ENCODE measurements at places on chromosomes 16 and 17.

DNA sequence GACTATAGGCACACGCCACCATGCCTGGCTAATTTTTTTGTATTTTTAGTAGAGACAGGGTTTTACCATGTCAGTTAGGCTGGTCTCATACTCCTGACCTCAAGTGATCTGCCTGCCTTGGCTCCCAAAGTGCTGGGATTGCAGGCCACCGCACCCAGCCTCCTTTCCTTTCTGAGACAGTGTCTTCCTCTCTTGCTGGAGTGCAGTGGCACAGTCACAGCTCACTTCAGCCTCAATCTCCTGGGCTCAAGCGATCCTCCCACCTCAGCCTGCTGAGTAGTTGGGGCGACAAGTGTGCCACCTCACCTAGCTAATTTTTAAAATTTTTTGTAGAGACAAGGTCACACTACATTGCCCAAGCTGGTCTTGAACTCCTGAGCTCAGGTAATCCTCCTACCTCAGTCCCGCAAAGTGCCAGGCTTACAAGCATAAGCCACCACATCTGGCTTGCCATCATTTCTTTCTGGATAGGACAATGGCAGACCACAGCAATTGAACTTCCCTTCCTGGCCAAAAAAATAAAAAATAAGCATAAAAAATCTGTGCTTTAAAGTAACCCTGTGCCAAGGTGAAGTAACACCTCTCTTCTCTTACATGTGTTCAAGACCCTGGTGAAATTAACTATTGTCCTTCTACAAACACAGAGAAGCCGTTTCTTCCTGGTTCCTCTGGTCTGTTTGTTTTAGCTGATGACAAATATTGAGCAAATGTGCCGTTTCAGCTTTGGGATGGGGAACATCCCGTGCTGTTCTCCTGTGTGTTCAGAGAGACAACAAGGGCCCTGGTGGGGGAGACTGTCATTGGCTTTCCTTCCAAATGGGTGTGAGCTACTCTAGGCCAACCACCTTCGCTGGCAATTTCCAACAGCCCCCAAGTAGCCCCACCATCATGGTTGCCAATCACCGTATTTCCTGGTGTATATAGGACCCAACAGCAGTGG, 60.2 kb downstream of the EMP2 start:
- DNase-seq = no peak

DNA sequence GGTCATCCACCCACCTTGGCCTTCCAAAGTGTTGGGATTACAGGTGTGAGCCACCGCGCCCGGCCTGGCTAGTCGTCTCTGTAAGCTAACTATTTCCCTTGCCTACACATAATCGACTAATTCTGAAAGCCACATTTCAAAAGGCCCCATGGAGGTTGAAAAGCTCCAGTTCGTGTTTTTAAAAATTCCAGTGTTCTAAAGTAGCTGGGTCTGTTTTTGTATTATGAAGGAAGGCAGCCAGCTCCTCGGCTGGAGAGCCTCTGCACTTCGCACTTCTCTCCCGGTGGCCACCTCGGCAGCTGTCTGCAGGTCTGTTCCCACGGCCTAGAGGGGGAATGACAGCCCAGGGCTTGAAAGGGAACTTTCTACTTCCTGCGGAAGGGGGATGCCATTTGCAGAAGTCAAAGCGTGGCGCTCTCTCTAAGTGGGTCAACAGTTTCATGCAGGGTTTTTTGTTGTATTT, 16.9 kb downstream of the HASPIN start:
- DNase-seq = no peak

GRCh38 chr16:72291531-72291981, 119.6 kb upstream of the PMFBP1 start:
- no peak for DNase-seq

DNA sequence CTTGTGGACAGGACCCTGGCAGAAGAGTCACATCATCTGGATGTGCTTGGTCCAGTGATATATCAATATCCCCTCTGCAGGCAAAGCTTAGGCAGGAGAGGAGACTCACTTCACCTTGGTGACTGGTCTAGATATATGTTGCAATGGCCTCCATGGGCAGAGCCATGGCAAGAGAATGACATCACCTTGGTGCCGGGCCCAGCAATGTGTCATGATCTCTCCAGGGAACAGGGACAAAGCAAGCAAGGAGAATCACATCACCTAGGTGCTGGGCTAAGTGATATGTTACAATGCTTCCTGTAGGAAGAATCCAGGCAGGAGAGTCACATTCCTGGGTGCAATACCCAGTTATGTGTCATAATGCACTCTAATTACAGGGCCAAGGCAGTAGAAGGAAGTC, 2106.2 kb downstream of the TP53TG3F start:
- no peak for DNase-seq

GRCh38 chr17:9241371-9241712, 220.0 kb downstream of the NTN1 start:
- DNase-seq = no peak

GRCh38 chr17:82103553-82104451, 5.8 kb upstream of the FASN start:
- DNase-seq = no peak

DNA sequence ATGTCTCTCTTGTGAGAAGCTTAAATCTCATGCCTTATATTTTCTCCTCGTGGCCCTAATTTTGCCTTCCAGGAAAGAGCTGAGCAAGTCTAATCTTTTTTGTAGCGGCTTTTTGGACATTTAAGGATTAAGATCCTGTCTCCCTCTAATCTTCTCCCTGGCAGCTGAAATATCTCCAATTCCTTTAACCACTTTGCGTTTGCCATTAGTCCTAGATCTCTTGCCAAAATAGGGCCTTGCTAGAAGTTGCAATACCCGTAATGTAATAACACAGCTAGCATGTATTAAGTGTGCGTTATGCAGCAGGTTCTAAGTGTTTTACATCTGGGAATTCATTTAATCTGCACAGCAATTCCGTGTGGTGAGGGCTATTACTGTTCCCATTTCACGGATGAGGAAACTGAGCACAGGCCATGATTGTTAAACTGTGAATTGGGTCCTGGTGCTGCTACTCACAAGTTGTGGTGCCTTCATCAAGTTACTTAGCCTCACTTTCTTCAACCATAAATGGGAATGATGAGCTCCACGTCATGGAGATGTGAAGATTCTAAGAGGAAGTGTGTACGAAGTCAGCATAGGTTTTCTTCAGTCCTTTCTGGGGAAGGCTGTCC, 198.9 kb upstream of the ASIC2 start:
- no peak for DNase-seq

DNA sequence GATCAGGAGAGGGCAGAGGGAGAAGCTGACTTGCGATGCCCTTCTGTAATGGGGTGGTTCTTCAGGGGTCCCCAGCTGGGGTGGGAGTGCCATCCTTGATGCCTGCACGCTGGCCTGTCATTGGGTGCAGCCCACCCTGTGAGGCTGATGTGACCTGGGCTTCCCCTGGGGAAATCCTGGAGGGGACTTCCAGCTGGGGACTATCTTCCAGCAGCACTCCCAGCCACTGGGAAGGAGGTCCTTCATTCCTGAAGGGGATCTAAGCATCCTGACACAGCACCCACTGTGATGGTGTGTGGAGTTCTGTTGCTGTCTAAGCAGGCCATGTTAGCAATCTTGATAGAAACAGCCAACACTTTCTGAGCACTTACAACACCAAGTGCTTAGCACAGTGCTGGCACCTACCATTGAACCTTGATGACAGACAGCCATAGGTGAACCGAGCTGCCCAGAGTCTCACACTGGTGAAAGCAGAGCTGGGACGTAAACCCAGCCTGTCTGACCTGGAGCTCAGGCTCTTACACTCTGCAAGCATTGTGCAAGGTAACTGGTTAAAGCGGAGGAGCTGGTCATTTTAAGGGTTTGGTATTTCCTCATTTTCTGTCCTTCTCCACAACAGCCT, 211.3 kb downstream of the CCDC182 start:
- no peak for DNase-seq

GRCh38 chr17:83056583-83057396, 22.6 kb upstream of the METRNL start:
- no peak for DNase-seq

DNA sequence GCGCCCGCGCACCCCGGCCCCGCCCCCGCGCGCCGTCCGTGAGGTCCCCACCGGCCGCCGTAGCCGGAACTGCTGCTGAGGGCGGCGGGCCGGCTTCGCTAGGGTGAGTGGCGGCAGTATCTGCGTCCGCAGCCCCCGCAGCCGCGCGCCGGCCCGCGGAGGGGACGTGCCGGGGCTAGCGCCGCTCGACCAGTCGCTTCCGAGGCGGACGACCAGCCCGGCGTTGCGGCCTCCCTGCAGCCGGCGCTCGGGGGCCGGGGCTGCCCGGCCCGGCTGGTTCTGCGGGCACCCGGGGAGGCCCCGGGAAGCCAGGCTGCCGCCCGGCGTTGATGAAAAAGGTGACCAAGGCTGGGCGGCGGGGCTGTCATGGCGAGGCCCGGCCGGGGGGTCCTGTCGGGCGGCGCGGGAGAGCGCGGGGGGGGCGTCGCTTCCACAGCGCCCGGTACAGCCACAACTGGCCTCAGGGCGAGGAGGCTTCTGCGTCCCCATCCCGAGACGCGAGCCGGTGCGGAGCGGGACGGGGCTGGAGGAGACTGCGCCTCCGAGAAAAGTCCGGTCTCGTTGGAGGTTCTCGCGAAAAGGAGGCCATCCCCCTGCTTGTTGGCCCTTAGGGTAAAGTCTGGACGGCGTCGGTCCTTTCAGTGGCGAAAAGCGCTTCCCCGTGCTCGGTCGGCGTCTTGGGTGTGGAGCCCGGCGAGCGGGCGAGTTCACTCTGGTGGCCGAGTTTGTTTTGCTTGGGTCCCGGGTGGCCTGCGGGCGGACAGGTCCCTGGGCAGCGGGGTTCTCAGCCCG, at the start of gene CRAMP1:
Gene CRAMP1, plus strand, starts transcription at position 41 of the 792 bp plus-strand sequence. CDS start 2,280 bp downstream, outside the sequence.
- DNase-seq = peak; percentile 23

DNA sequence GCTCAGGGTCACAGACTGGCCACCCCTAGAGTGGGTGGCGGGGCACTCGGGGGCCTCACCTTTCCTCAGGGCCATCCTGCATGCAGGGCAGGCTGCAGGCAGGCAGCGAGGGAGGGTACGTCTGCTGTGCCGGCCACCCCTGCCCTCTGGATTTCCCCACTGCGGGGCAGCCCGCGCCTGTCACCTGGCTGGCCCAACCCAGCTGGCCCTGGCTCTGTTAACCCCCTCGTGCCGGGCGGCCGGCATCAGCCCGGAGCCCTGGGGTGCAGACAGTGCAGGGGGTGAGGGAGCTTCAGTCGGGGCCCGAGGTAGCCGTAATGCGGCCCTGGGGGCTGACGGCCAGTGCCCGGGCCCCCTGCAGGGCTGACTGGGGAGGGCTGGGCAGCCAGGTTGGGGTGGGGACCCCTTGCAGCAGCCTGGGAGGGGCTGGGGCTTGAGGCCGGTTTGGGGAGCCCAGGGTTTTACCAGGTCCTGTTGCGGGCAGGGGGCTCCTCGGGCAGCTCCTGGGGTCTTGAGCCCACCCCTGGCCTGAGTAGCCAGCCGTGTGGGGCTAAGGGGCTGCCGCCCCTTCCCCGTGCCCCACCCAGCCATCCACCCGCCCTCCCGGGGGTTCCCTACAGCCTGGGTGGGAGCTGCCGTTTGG, at the start of gene IGFALS:
Gene IGFALS, minus strand, starts transcription at position 128 of the 643 bp plus-strand sequence. Its CDS starts 53 bp downstream, at position 75.
- no peak for DNase-seq

Data from MM.1S (cell line).